ENCODE measurements at places on chromosomes 13 and 19.

GRCh38 chr13:97435323-97435722 lies 1.4 kb downstream of the RAP2A start:
- no peak for DNase-seq

DNA sequence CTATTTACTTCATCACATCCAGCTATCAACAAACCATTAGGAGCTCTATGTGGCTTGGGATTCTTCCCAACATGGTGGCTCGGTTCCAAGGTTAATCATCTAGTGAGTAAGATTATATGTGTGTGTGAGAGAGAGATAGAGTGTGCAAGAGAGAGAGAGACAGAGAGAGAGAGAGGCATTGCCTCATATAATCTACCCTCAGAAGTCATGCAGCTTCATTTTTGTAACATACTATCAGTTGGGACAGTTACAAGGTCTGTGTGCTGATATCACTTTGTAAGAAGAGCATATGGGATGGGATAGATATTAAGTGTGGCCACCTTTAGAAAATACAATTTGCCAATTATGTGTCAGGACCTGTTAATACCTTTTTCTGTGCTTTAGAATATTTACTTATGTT lies 104.1 kb downstream of the NDFIP2 start:
- no peak for DNase-seq

DNA sequence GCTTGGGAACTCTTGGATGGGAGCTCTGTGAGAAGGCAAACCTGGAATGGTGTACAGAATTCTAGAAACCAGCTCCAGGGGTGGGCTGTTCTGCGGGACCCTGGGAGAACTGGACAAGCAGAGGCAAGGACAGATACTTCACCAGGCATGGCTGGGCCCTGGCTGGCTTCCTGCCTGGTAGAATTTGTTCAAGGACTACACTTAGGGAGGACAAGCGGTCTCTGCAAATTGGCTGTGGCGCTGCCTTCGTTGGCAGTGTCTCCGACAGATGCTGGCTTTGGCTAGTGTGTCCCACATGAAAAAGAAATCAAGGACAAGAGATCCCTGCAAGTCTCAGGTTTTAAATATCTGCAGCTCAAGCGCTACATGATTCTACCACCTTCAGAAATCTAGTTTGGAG lies 12.4 kb downstream of the CEBPG start:
- DNase-seq, result no peak

DNA sequence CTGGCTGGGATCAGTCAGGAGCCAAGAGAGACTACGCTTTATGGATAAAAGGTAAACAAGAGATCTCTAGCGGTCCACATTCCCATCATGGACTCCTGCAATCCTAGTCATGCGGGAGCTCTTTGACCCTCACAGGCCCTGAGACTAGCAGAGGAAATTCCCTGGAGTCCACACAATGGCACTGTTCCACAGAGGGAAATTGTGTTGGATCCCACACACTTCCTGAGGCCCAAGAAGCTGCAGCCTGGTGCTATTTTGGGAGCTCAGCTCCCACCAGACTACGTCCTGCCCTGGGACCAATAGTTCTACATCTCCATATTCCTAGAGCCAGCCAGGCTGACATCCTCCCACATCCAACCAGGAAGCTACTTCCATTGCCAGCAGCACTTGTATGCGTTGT lies 2358.4 kb downstream of the PCDH9 start:
- no peak for DNase-seq

GRCh38 chr13:23790577-23791170 lies 98.5 kb downstream of the MIPEP start:
- no peak for DNase-seq

- no peak for DNase-seq
Observed at GRCh38 chr19:29247872-29248271, 34.9 kb upstream of the UQCRFS1 start.

DNA sequence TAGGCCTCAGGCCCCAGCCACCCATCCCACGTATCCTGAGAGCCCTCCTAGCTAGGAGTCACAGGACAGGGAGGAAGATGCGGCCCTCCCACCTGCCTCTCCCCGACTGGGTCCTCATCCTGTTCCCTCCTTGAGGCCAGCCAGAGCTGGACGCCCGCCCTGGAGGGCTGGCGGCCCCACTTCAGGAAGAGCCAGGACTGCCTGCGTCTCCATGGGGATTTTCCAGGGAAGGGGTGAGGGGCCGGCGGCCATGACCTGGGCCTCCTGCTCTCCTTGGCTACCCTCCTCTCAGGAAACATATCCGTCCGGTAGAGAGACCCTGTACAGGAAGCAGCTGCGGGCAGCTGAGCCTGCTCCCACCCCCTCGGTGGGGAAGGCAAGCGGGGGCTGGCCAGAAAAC lies 11.3 kb upstream of the PRKD2 start:
- no peak for DNase-seq

GRCh38 chr13:90107661-90108060 lies 1239.8 kb upstream of the MIR17HG start:
- DNase-seq, result no peak

GRCh38 chr13:31530922-31531321 lies 208.4 kb upstream of the RXFP2 start:
- DNase-seq, result no peak

- DNase-seq, result no peak
Observed at GRCh38 chr13:41660411-41660810, 203.1 kb downstream of the RGCC start.

DNA sequence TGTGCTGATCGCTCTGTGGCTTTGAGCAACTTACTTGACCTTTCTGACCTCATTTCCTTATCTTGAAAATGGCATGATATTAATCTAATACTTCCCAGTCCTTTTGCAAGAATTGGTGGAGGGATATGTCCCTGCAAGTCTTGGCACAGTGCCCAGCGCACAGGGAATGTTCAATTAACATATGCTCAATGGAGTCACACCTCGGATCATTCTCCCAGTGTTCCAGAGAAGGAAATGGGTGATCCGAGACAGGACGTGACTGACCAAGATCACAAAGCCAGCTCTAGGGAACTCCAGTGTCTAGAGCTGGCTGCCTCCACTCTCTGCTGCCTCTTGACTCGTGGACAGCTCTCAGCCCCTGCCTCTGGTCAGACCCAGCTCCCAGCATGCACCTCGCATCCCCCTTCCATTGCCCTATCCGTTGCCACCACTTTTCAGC lies 3.6 kb downstream of the CDC42EP5 start:
- DNase-seq, result no peak

GRCh38 chr19:9456018-9456689 lies 20.8 kb upstream of the ZNF266 start:
- DNase-seq, result no peak

GRCh38 chr19:54888239-54888638 lies 14.2 kb downstream of the FCAR start:
- DNase-seq, result no peak

- no peak for DNase-seq
Observed at GRCh38 chr19:18440415-18440877, 2.5 kb upstream of the ISYNA1 start.

GRCh38 chr19:49690656-49691242 lies at the start of gene CPT1C:
CPT1C (plus strand) TSS chr19:49691116; CDS start chr19:49692253, 1,137 bp downstream.
- no peak for DNase-seq

GRCh38 chr13:77378662-77379061 lies 51.8 kb upstream of the MYCBP2 start:
- DNase-seq, result no peak

DNA sequence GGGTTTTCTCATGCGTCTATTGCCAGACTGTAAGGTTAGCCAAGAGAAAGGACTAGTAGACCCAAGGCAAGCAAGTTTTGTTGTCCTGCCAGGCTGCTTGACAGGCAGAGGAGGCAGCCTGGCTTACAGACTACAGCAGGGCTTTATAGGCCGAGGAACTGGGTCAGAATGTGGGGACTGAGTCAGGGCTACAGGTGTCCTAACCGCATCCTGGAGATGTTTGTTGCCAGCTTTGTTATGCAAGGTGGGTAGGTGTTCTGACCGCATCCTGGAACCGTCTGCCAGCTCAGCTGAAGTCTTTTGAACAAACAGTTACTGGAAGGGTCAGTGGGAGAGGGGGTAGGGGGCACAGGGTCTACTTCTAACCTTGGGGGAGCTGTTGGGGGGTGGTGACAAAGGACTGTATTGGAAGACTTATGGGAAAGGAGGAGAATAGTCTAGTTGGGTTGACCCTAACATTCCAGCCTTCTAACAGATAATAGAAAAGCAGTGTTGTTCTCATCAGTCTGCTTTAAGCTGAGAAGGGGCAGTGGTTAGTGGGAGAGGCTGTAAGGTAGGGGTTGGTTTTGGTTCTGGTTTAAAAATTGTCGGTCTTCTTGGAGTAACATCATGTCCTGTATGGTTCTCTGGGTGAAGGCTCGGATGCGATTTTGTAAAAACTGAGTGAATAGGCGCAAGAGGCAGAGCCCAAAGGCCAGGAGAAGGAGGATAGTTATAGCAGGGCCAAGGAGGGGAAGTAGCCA lies 913.8 kb upstream of the SLITRK5 start:
- DNase-seq, result no peak

- no peak for DNase-seq
Observed at GRCh38 chr19:12985049-12985776, 10.1 kb upstream of the NFIX start.

DNA sequence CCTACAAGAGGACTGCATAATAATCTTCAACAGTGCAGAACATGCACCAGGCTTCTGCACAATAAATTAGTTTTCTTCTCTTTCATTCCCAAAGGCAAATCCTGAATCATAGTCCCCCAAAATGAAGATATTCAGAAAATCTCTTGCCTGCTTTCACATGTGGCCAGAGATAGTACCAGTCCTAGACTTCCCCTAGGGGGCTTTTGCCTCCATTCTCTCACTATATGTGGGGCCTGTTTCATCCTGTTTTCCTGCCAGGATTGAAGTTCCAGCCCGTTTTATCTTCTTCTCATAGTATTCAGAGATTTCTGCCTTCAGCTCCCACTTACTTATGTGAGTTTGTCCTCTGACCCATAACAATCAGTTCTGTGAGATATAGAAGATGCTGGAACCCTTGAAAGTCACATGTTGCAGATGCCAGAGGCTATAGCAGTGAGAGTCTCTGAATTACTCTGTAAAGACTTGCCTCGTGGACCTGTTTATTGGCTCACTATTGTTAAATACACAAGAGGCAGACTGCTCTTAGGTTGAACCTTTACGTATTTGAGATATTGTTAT lies 421.9 kb upstream of the PCDH9 start:
- DNase-seq, result no peak

GRCh38 chr19:32576790-32577189 lies 4.2 kb upstream of the PDCD5 start:
- DNase-seq, result no peak

DNA sequence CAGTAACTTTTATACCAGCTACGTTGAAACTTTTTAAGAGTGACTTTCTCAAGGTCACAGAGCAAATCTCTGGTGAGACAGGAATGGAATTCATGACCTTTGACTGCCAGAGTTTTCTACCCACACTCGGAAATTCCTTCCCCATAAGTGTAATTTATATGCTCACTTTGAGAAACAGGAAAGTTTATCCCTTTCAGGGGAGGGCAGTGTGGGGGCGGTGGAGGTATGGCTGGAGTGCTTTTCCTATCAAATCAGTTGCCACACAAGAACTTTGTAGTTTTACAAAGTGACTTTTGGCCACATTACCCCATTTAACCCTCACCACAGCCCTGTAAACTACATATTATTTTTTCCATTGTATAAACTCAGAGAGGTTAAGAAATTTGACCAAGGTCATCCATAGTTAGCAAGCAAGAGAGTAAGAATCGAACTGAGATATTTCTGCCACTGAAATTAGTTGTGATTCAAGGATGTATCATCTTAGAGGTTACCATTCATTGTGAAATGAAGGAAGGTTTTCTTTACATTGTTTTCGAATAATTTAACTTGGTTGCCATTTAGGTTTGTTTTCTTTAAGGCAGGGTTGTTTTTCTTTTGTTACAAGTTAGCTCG lies 5.9 kb downstream of the KLF12 start:
- DNase-seq, result no peak

DNA sequence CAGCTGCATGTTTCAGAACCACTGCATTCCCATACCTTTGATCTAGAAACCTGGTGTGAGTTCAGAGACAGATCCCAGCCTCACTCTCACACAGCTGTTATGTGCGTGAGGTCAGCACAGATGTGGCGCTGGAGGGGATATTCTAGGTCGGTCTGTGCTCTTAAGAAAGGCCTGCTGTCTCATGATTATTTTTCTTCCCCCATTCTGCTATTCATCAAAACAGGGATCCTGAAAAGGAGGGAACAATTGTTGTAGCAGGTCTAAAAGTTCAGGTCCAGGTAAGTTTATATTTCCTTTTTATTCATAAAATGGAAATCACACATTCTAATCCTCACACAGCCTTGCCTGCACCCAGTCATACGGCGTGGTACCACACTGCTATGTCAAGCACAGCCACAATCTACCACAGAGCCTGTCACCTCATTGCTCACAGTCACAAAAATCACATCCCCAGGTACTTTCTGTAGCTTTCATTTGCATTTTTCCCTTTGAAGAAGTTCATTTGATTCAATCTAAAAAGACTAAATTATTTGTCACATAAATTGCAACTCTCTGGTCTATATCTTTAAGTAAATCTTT lies 867 bp downstream of the ZNF546 start:
- no peak for DNase-seq

- no peak for DNase-seq
Observed at GRCh38 chr13:73940098-73940497, 194.1 kb downstream of the KLF12 start.

DNA sequence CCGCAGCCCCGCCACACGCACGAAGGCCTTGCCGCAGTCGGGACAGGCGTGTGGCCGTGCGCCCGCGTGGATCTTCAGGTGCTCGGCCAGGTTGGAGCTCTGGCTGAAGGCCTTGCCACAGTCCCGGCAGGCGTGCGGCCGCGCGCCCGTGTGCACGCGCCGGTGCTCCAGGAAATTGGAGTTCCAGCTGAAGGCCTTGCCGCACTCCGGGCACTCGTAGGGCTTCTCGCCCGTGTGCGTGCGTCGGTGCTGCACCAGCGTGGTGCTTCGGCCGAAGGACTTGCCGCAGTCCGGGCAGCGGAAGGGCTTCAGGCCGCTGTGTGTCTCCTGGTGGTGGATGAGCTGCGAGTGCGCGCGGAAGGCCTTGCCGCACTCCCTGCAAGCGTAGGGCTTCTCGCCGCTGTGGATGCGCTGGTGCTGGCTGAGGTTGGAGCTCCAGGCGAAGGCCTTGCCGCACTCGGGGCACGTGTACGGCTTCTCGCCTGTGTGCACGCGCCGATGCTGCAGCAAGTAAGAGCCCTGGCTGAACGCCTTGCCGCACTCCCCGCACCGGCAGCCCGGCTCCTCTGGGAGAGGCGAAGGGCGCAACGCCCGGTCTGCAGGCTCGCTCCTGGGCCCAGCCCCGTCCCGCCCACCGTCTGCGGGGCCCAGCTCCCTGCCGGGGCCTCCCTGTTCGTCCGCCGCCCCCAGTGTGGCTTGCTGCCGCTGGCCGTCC lies 3.6 kb upstream of the A1BG start:
- DNase-seq, result no peak

GRCh38 chr13:89486065-89486464 lies 1814.9 kb downstream of the SLITRK5 start:
- DNase-seq, result no peak

- DNase-seq, result no peak
Observed at GRCh38 chr13:60328073-60328472, 68.9 kb upstream of the TDRD3 start.

GRCh38 chr19:20612711-20613316 lies 47.2 kb upstream of the ZNF737 start:
- no peak for DNase-seq

Measured in naive B cell (primary cell).